ENCODE measurements at places on chromosomes 6 and 20.
A peak's percentile ranks its signal among the peaks of the same experiment; 100 is the strongest.

DNA sequence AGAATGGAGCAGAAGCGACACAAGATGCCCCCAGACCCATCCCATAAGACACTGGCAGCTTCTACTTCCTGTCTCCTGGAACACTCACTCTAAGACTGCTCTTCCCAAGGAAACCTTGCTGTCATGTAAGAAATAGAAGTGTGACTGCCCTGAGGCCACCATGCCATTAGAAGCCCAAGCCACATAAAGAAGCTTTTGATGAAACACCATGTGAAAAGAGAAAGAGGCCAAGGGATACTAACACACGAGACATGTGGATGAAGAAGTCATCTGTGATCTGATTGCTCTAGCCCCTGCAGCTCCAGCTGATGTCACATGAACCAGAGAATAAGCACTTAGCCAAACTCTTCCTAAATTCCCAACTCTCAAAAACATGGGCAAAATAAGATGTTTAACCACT, 117.9 kb upstream of the PCSK2 start:
- no peak for DNase-seq

- DNase-seq = no peak
Measured at GRCh38 chr6:34278833-34279232, 30.0 kb upstream of the SMIM29 start.

DNA sequence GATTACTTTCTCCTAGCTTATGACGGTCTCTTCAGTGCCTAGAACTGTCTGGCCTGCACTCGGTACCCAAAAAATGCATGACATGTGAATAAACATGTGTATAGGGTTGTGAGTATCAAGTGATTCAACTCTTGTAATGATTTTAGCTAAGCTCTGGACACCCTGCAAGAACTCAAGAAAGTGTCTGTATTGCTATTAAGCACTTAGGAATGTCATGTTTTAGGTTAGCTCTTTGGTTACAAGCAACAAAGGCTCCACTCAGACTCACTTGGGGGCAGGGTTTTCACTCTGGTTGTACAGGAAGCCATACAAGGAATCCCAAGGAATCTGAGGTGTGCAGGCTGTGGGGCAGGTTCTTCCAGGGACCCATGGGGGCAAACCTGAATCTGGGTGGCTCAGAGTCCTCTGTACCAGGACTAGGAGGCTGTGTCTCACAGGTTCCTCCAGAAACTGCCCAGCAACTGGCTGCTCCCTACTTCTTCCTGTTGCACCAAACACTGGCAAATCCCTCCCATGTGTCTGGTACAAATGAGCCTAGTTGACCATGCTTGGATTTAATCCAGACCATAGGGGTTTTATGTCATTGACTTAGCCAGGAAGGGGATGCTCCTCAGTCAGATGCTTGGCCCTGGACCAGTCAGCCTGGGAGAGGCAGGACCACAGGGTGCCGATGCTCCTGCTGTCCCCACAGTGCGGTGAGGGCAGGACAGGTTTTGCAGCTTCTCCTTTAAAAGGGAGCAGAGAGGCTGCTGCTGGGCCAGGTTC, 77.9 kb upstream of the CDH4 start:
- DNase-seq = no peak

- no peak for DNase-seq
Measured at GRCh38 chr20:58461899-58462298, 53.3 kb downstream of the APCDD1L start.

GRCh38 chr20:23096097-23096496, 10.0 kb upstream of the CD93 start:
- DNase-seq = no peak

- no peak for DNase-seq
Measured at GRCh38 chr6:14876778-14877613, 368.9 kb upstream of the JARID2 start.

DNA sequence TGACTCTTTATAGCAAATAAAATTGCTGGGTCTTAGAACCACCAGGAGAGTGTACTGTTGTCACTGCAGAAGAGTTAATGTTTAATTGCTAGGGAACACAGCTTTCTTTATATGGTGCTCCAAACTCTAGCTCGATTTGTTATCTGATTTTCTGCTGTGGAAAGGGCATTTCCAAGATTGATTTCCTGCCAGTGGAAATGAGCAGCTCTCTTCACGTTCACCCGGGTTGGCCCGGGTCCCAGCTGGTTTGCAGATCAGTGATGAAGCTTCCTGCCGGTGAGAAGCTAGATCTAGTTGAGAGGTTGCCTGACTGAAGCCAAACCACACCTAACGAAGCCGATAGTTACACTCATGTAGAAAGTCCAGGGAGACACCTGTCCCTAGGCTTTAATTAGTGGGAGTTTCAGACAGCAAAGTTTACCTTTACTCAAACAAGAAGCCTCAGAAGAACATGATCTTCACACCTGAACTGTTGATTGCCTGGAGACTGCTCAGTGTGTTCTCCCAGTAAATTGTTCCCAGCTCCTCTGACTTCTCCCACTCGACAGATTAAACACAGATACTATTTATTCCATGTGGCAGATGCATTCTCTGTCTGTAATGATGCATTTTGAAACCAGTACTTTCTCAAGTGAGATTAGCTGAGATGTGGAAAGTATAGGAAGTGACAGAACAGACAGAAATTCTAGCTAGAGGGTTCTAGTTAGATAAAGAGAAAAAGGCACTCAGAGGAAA, 27.8 kb downstream of the PAQR8 start:
- DNase-seq = no peak

GRCh38 chr20:51529081-51529681, 13.3 kb downstream of the NFATC2 start:
- no peak for DNase-seq

- peak; percentile 18 for DNase-seq
Measured at GRCh38 chr6:170222498-170223471, 68.1 kb downstream of the DLL1 start.
